ENCODE measurements at places on chromosomes 1 and 21.

- peak; percentile 31 for DNase-seq
These were observed 69.2 kb upstream of the SSBP3 start for GRCh38 chr1:54475357-54475881.

DNA sequence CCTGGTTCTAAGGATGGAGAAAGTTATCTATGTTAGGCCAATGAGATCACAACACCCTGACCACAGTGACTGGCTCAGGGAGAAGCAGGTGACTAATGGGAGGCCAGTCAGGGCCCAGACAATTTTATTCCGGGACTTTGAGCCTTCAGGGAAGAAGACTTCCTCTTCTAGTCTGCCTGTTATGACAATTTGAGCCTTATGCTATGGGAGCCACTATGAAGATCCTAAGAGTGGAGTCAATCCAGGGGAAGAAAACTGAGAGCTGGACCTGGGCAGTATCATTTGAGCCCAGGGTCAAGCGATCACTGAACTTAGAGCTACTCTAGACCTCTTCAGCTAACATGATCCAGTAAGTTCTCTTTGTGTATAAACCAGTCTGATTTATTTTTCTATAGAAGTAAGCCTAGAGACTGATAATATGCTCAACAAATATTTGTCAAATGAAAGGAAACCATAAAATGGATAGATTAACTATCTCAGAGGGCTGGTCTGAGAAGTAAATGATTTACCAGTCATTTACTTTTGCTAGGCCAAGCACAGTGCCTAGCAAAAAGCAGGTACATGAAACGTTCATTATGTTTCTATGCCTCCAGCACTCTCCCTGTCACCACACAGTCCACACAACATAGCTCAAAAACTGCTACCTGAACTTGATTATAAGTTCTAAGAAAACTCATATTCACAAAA is 4.2 kb upstream of the C1orf141 start:
- DNase-seq = no peak

DNA sequence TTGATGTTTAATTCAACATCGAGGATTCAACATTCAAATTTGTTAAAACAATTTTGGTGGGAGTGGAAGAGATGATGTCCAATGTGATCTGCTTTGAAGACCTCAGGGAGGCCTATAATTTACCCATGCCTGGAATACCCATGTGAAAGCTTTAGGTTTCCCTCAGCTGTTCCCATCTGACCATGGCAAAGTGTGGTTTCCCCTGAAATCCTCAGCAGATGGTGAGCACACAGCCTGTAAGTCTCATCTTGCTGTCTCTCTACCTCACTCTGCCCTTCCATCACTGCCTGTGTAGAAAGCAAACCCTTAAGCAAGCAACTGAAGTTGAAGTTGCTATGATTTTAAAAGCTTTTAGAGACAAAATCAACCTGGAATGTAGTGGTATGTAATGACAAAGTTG is 80.1 kb upstream of the ATF3 start:
- no peak for DNase-seq

GRCh38 chr1:1623631-1624442 is 8.1 kb upstream of the MMP23B start:
- no peak for DNase-seq

All from activated T-helper 1 cell treated with Interleukin-2 at 50 U/mL for 16 hours (primary cell).